ENCODE measurements at places on chromosomes 2 and 18.
A peak's percentile ranks its signal among the peaks of the same experiment; 100 is the strongest.

GRCh38 chr2:217481577-217481976, 521.2 kb downstream of the TNS1 start:
- no peak for DNase-seq

GRCh38 chr2:156935616-156936015, 321.9 kb upstream of the GALNT5 start:
- no peak for DNase-seq

DNA sequence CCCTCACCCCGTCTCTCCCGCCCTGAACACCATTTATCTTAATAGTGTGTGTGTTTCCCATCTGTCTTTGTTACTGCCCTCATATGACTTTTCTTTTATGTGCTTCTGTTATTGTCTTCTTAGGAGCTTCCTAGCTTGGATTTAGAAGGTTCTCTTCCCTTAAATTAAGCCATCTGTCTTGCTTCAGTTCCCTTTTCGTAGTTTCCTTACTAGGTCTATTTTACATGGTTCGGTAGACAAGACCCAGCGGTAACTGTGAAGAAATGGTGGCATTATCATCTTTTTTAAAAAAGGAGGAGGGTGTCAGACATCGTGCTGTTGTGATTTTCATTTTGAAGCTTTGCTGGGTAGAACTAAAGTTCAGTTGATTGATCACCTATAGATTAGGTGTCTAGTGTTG, 10.3 kb downstream of the NCK2 start:
- no peak for DNase-seq

DNA sequence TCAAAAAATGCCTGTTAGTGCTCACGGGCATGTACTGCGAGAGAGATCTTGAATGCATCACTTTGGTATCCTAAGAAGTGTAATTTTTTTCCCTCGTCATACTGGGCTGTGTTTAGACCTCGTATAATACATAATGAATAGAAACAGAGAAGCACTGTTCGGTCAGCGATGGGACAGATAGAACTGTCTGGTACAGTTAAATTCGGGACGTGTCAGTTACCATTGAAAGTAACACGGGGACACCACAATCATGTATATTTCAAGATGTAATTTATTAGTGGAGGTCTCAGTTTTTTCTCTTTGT, 1.8 kb downstream of the PKP4 start:
- DNase-seq, result no peak

DNA sequence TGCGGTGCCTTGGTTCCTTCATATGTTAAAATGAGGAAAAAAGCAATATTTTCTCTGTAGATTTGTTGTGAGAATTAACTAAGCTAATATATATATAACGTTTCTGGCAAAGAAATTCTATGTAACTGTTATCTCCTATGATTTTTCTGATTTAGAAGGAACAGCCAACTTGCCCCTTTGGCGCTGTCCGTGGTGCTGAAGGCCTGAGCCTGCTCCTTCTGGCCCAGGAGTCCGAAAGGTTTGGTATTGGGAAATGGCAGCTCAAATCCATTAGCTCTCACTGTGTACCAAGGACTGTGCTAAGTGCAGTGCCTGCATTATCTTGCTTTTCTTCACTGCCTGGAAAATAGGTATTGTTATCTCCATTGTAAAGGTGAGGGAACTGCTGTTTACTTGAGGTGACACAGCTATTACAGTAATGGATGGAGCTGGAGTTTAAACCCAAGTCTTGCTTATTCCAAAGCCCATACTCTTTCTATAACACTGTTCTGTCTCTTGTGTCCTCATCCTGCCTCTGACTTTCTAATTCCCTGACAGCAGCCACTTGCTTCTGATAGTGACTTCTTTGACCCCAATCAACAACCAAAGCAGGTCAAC, 52.2 kb downstream of the C1QL2 start:
- peak; percentile 66 for DNase-seq

DNA sequence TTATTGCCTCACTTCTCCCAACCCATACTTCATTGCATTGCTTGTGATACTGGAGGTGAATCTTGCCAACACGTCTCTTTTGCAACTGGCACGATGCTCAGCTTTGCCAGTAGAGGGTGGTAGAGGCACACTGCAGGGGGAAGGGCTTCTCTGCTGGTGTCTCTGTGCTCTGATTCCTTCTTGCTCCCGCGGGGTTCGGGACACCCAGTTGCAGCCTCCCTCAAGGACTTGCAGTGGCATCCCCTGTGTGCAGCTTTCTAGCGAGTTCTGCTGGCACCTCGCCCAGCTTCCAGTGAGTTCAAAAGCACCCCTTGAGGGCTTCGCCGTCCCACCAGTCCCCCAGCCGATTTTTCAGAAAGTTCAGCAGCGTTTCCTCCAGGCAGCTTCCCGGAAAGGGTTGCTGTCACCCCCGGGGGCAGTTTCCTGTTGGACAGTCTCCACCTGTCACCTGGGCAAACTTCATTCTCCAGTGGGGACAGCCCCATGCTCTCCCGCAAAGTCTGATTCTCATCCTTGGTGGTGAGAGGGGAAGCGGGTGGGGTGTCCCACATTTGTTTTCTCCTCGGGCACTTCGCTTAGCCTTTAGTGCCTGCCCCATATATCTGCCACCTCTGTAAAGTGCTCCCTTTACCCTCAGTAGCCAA, 35.4 kb upstream of the EN1 start:
- peak; percentile 82 for DNase-seq

DNA sequence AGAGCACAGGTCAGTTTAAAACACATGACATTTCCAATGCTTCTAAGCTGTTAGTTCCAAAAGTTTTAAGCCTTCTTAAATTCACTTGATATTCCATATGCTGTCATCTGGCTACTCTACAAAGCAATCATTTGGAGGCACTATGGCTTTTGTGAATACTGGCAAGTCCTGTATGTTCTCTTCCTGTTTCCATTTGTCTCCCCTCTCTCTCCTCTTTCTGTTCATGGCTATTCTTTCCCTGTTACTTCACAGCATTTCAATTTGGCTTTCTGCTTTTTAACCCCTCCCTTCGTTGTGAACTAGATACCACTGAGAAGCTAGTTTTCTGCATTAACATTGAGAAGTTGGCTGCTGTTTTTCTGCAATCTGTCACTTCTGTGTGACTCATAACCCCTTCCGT, 1337.2 kb upstream of the CELF4 start:
- DNase-seq, result no peak

DNA sequence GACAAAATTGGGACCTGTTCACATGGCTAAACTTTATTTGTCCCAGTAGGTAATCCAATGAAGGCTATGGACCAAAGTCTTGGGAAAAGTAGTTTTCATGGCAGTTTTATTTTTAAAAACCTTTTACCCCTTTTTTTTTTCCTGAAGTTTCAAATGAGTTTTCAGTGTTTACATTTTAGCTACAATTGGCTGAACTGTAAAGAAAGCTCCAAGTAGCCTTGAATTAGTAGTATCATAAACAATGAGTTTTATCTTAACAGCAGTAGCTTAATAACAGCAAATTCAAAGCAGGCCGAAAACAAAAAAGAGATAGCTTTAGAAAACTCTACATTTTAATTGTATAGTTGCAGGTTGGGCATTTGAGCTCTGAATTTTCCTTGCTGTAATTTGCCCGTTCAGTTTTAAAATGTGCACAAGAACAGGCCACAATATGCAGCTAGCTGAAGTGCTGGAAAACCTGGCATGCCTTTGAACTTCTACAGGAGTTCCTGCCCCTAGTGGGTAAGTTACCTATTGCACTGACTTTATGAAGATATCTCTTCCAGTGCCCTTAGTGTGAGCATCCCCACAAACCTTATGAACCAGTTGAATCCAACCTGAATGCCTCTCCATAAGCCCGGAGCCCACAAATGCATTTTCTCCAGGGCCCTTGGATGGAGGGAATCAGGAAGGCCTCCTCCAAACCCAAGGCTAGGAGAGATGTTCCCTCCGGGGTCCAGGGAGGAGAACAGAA, 106.7 kb downstream of the XRCC5 start:
- DNase-seq, result no peak

- DNase-seq, result no peak
These were observed 36.5 kb downstream of the NAB1 start for GRCh38 chr2:190685333-190685732.

DNA sequence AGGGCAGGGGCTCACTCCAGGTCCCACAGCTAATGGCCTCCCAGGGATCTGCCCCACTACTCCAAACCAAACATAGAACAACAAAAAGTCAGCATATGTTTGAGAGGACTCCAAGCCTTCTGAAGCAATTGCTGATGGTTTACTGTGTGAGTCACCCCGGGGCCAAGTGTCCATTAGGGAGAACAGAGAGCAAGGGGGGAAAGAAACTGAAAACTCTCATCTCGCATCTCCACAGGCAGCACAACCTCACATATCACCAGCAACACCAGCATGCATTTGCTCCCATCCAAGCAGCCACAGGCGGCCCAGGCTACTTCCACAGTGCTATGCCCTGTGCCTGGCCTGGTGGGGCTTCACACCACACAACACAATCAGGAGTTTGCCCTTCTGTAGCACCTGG, 39.1 kb downstream of the CYRIA start:
- DNase-seq, result no peak

DNA sequence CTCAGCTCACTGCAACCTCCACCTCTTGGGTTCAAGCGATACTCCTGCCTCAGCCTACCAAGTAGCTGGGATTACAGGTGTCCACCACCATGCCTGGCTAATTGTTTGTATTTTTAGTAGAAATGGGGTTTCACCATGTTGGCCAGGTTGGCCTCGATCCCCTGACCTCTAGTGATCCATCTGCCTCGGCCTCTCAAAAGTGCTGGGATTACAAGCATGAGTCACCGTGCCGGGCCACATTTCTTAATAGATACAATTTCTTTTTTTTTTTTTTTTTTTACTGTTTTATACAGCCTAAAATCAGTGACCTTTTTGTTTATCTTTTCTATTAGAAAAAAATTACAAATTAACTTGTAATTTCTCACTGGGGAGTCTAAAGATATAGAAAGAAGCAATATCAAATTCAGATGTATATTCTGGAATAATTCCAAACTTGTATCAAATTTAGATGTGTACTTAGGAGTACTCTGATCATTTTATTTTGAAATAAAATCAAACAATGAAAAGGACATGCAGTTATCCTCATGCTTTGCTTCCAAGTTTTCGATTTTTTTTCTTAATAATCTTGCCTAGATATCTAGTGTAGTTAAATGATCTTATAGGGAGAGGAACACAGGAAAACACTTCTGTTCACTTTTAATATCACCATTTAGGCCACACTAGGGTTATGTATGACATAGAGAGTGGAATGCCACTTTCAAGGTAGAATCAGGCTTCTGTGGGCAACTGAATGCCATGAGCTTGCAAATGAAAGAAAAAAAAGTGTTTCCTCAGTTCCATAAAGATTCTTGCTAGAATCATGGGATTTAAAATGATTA, 1089.3 kb downstream of the SUCLG1 start:
- no peak for DNase-seq

GRCh38 chr2:67839242-67839641, 223.6 kb downstream of the C1D start:
- no peak for DNase-seq

DNA sequence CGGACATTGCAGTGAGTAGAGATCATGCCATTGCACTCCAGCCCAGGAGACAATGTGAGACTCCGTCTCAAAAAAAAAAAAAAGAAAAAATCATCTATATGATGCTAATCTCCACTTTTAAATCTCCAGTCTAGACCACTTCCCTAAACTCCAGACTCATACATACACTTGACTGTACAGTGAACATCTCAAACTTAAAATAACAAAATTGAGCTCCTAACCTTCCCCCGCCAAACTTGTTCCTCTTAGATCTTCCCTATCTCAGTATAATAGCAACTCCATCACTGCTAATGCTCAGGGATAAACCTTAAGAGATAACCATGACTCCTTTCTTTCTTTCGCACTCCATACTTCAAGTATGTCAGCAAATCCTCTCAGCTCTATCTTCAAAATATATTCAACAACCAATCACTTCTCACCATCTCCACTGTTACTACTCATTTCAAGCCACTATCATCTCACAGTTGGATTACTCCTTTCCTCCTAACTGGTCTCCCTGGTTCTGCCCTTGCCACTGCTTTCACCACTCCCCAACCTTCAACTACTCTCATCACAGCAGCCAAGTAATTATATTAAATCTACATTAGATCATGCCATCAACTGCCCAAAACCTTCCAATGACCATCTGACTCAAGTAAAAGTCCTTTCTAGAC, 12.0 kb downstream of the MEMO1 start:
- DNase-seq, result no peak

DNA sequence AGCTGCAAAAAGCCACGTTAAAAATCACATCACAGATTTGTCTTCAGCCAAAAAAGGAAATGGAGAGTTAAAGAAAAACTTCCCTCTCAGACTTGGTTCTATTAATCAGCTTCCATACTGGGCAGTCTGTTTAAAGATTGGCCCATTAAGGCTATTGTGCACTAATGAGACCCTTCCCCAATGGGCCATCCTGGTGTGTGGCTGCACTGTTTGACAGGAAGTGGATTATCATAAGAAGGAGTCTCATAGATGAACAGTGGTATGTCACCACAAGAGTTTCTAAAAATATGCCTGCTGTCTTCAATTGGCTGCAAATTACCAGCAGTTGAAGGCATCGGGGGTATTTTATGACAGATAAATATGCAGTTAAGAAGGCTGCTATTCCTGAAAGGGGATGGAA, 247.6 kb upstream of the THSD7B start:
- DNase-seq, result no peak

DNA sequence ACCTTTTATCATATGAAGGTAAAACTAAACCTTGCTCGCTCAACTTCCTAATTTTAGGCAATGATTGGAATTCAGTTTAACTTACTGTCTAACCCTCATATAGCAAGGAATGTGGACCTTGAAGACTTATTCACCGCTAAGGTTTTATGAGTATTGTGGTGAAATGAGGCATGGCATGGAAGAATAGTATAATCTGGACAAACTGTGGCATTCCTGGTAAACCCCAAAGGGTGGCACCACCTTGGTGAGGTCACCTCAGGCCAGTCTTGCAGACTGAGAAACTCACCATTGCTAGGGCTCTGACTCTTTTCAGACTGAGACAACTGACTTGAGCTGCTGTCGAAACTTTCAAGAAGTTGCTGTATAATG, 51.1 kb upstream of the EHBP1 start:
- no peak for DNase-seq

DNA sequence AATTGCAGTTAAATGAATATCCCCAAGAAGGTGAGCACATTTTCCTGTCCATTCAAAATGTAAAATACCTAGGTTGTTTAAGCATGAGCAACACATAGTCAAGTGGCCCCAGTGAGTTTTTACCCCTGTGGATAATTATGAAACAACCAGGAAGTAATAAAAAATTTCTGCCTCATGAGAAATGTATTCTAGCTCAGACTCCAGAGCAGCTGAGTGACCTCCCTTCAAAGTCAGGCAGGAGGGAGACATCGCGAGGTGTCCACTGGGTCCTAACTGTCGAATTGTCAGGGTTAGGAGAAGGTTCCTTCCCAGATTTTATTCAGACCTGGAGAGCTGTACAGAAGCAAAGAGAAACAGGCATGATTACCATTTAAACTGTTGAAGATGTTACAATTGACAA, 416.6 kb upstream of the SMIM21 start:
- no peak for DNase-seq

- peak; percentile 70 for DNase-seq
These were observed 1.7 kb downstream of the INPP5D start for GRCh38 chr2:233061591-233062450.
